ENCODE measurements at places on chromosomes 7 and 10.

DNA sequence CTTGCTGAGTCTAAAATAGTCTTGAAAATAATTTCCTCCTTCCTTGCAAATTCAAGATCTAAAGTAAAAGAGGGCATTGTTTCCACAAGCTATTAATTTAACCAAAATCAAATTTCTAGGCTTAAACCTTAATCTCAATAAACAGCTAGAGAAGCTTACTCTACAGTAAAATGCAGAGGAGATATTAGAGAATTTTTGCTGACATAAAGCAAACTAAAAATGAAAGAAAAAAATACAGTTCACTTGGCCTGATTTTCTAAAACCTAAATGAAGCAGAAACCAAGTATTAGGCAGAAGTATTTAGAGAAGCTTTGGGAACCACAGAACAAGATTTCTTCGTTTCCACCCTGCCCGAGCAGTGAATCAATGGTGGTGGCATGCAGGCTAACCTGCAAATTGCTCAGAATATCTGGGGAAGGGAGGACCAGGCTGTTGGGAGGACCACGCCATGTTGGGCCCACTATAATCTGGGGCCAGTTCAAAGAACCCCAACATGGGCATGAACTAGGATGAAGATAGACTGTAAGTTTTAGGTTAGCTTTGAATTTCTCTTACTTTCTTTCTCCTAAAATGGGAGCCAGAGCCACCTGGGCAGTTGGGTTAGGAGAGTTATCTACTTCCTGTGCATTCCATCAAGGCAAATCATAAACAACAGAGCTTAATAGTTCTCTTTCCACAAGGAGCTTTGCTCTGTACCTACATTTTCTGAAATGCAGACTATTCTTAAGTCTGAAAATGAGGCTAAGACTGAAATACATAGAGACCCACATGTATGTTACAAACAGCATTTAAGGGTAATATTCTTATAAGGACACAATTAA, 4.1 kb downstream of the LAMB1 start:
- DNase-seq: no peak

DNA sequence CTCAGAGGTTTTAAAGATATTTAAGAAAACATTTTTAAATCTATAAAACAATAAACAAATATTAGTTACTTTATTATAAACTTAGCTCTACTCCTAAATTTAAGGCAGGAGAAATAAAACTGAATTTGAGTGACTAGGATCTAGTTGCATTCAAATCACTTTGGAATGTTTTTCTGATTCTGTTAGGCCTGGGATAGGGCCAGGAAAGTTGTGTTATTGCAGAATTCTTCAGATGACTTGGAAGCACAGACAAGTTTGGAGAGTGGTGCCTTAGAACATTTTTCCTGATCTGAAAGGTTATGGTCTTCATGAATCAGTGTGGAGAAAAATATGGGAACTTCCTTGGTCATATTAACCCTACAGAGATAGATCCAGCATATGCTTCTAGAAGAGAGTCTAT, 15.6 kb upstream of the SLC25A13 start:
- peak; percentile 26 for DNase-seq

DNA sequence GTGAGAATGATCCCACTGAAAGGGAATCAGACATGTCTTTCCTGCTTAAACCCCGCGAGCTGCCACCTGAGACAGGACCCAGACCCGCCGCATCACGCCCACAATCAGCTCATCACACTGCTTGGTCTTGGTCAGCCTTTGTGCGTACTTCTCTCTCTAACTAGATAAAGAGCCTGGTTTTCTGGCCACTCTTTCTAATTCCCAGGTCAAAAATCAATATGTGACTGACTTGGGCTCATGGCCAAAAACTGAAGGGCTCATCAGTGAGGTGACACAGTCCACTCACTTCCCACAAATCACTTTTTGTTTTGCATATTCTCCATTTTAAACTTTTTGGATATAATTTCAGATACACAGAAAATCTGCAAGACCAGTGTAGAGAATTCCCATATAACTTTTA, 247.3 kb downstream of the DIP2C start:
- no peak for DNase-seq

DNA sequence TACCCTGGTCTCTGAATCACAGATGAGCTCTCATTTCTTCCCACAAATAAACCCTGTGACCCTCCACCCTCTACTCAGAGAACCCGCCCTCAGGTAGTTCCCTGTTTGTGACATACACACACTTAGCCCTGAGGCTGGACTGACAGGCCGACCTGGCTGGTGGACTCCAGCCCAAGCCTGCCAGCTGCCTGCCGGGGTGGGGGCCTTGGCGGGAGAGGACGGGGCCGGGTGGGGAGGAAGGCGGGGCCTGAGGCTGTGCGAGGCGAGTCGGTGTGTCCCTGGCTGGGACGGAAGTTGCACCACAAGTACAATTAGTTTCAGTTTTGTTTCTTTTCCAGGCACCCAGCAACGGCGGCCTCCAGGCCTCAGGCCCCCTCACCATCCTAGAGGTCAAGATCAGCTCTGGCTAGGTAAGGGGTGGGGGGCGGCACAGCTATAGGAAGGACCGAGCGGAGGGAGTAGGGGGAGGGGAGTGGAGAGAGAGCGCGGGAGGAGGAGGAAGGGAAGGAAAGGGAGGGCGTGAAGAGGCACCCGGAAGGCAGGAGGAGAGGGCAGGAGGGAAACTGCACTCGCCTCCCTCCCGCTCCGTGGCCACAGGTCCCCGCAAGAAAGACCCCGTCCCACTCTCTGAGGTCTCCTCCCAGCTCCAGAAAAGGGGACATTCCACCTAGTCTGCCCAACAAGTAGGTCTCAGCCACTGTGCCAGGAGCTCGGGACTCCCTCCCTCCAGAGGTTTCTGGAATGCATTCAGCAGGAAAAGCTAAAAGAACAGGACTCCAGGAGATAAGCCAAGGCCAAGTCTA, at the start of gene TRIM56:
Gene TRIM56, plus strand, starts transcription at position 320 of the 803 bp plus-strand sequence. CDS start 1,832 bp downstream, outside the sequence.
- DNase-seq: peak; percentile 82

All from EH (cell line).